ENCODE measurements at places on chromosomes 6 and 20. TPM values are rescaled to one million over a fixed set of nuclear protein-coding genes. Genes with fewer than 3 reads are reported as not detected.

Gene ERVFRD-1
- not detected for total RNA-seq

Gene SLC25A27
- 7.0 TPM for total RNA-seq

Gene IER3
- 105 TPM for total RNA-seq

Gene NOX3
- total RNA-seq = not detected

Gene TNFRSF6B
- total RNA-seq = 0.98 TPM

Gene MLN
- total RNA-seq = not detected

Gene DUSP22
- 18.6 TPM for total RNA-seq

Gene TMEM244
- not detected for total RNA-seq

Gene PCK1
- not detected for total RNA-seq

Gene ENPP1
- 37.4 TPM for total RNA-seq

Gene CFAP206
- 0.59 TPM for total RNA-seq

Gene TRDN
- total RNA-seq = 0.10 TPM

Gene PNLDC1
- total RNA-seq = 0.20 TPM

Gene MAVS
- 30.9 TPM for total RNA-seq

Gene ELOVL4
- total RNA-seq = 5.4 TPM

Gene NTSR1
- 0.03 TPM for total RNA-seq

Gene TMEM200A
- 134 TPM for total RNA-seq

Gene LGSN
- 0.07 TPM for total RNA-seq

Gene OR2J3
- total RNA-seq = not detected

Data from smooth muscle cell of the pulmonary artery (primary cell).